ENCODE measurements at places on chromosomes 6 and 20. TPM values are rescaled to one million over a fixed set of nuclear protein-coding genes. Genes with fewer than 3 reads are reported as not detected.

Gene CRYBG1
- 2.2 TPM for total RNA-seq

Gene GJA10
- not detected for total RNA-seq

Gene TPX2
- total RNA-seq: 88.9 TPM

Gene COL11A2
- 0.36 TPM for total RNA-seq

Gene TNFRSF6B
- total RNA-seq: not detected

Gene TRAPPC3L
- not detected for total RNA-seq

Gene HCK
- total RNA-seq: 0.36 TPM

Gene RIPPLY2
- not detected for total RNA-seq

Gene PDYN
- not detected for total RNA-seq

Gene SLC17A2
- not detected for total RNA-seq

Gene NKX2-2
- not detected for total RNA-seq

Gene CYP39A1
- 5.7 TPM for total RNA-seq

Gene ZNF391
- total RNA-seq: 1.8 TPM

Gene CEP43
- total RNA-seq: 13.8 TPM

Gene PPIL6
- 6.0 TPM for total RNA-seq

Gene TINAG
- not detected for total RNA-seq

Gene HMGCLL1
- total RNA-seq: not detected

Gene PHACTR1
- 51.4 TPM for total RNA-seq

Gene C20orf144
- 0.33 TPM for total RNA-seq

Gene ADTRP
- total RNA-seq: 1.0 TPM

Gene ECT2L
- not detected for total RNA-seq

Gene SLX4IP
- 5.8 TPM for total RNA-seq

Gene ANGPT4
- not detected for total RNA-seq

Gene MRPS18A
- total RNA-seq: 69.9 TPM

Gene LSM14B
- 33.5 TPM for total RNA-seq

Gene TREML4
- total RNA-seq: not detected

Gene LRRN4
- total RNA-seq: not detected

Gene AIF1
- total RNA-seq: not detected

Gene CEP85L
- 15.3 TPM for total RNA-seq

Gene GINS1
- total RNA-seq: 8.3 TPM

Gene MCCD1
- total RNA-seq: not detected

Gene PNPLA1
- not detected for total RNA-seq

Gene RHAG
- not detected for total RNA-seq

Gene CCM2L
- total RNA-seq: not detected

Gene BMP6
- total RNA-seq: not detected

Gene AFDN
- 23.3 TPM for total RNA-seq

Gene BEND3
- total RNA-seq: 5.3 TPM

Gene RAMACL
- total RNA-seq: 0.69 TPM

Gene RSPO4
- total RNA-seq: not detected

Gene ARFGAP1
- 63.9 TPM for total RNA-seq
